Colonic mucosa (tissue), 4 donors: ENCODE measurements at places on chromosomes 2 and 18.

DNA sequence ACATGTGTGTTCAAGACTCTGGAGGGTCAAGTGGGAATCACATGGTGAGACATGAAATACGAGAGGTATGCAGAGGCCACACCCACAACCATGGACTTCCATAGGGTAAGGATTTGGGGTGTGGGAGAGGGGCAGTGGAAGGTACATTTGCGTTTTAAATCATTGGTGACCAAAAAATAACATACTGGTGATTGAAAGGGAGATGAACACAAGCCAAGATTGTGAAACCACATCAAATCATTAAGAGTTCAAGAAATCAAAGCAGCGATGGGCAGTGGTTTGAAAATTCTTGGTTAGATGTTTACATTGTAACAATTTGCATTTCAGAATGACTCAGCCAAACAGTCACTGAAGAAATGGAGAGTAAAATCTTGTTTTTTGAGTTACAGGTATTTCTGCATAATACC is 1.9 kb upstream of the CABYR start:
- DNase-seq = no peak
- H3K27ac ChIP-seq = no peak overlapping the region
- H3K27me3 ChIP-seq = no peaks in the 10 kb centered on the region
- H3K4me1 ChIP-seq = no peaks in the 10 kb centered on the region

- H3K27ac ChIP-seq = no peak overlapping the region
- no peaks in the 10 kb centered on the region for H3K36me3 ChIP-seq
- H3K4me3 ChIP-seq = no peak overlapping the region
- DNase-seq = no peak
- H3K27me3 ChIP-seq = no peaks in the 10 kb centered on the region
Observed at GRCh38 chr18:13267431-13267873, 48.9 kb downstream of the LDLRAD4 start.

DNA sequence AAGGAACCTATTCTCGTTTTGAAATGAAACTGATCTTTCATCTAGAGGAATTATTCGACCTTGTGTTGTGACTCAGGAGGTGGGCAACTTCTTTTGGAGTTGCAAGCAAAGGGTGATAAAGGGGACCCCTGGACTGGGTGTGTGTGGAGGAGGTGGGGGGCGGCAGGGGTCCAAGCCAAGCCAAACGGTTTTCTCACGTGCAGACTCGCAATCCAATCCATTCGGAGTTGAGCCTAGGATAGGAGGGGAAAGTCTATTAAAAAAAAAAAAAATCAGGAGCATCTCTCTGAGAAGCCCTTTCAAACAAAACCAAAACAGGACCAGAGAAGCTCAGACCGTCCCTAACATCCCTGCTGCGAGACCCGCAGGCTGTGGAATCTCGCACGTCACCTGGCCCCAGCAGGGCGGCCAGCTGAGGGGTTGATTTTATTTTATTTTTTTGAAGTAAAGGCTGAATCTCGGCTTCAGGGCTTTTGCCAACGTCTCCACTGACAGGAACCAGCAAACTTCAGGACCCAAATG is 3.7 kb upstream of the ZEB2 start:
- peak overlapping the region; percentile 25 for H3K4me3 ChIP-seq
- no peaks in the 10 kb centered on the region for H3K4me1 ChIP-seq
- peak overlapping the region; percentile 47 for H3K27ac ChIP-seq
- H3K36me3 ChIP-seq = no peaks in the 10 kb centered on the region
- DNase-seq = no peak
- peaks cover 30% of the 10 kb centered on the region for H3K27me3 ChIP-seq

- no peaks in the 10 kb centered on the region for H3K4me1 ChIP-seq
- no peaks in the 10 kb centered on the region for H3K36me3 ChIP-seq
- H3K4me3 ChIP-seq = no peak overlapping the region
- H3K27me3 ChIP-seq = no peaks in the 10 kb centered on the region
- no peak overlapping the region for H3K27ac ChIP-seq
- no peak for DNase-seq
Observed at GRCh38 chr2:176544991-176545956, 276.0 kb downstream of the MTX2 start.

DNA sequence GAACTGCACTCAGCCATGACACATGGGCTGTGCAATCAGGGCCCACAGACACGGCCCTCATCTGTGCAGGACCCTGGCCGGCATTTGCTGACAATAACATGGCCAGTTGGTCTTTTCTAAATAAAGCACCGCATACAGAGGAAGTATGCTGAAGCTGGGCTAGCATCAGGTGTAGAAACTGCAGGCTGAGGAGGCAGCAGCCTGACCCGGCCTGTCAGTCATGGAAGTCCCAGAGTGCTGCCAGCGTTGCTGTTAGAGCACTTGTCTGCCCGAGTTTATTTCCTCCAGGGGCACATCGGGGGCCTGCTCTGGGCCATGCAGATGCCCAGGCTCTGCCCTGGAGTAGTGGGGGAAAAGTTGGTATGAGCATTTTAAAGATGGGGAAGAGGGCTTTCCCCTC is 4.1 kb upstream of the PTPN18 start:
- H3K4me1 ChIP-seq = peaks cover 10% of the 10 kb centered on the region
- H3K27me3 ChIP-seq = no peaks in the 10 kb centered on the region
- no peak overlapping the region for H3K27ac ChIP-seq
- H3K36me3 ChIP-seq = no peaks in the 10 kb centered on the region
- no peak for DNase-seq

GRCh38 chr18:13604786-13605185 is 121.6 kb downstream of the FAM210A start:
- no peak overlapping the region for H3K27ac ChIP-seq
- no peaks in the 10 kb centered on the region for H3K4me1 ChIP-seq
- H3K27me3 ChIP-seq = no peaks in the 10 kb centered on the region
- no peak for DNase-seq

- H3K27ac ChIP-seq = no peak overlapping the region
- no peaks in the 10 kb centered on the region for H3K27me3 ChIP-seq
- no peaks in the 10 kb centered on the region for H3K4me1 ChIP-seq
Observed at GRCh38 chr2:17709897-17710296, 43.7 kb downstream of the SMC6 start.

- no peak for DNase-seq
- no peak overlapping the region for H3K4me3 ChIP-seq
- H3K27ac ChIP-seq = no peak overlapping the region
Observed at GRCh38 chr2:178448968-178449661, 1.9 kb downstream of the PRKRA start.

- no peak overlapping the region for H3K27ac ChIP-seq
- no peak for DNase-seq
- H3K4me3 ChIP-seq = no peak overlapping the region
Observed at GRCh38 chr18:50038448-50038847, 156.5 kb downstream of the MYO5B start.

DNA sequence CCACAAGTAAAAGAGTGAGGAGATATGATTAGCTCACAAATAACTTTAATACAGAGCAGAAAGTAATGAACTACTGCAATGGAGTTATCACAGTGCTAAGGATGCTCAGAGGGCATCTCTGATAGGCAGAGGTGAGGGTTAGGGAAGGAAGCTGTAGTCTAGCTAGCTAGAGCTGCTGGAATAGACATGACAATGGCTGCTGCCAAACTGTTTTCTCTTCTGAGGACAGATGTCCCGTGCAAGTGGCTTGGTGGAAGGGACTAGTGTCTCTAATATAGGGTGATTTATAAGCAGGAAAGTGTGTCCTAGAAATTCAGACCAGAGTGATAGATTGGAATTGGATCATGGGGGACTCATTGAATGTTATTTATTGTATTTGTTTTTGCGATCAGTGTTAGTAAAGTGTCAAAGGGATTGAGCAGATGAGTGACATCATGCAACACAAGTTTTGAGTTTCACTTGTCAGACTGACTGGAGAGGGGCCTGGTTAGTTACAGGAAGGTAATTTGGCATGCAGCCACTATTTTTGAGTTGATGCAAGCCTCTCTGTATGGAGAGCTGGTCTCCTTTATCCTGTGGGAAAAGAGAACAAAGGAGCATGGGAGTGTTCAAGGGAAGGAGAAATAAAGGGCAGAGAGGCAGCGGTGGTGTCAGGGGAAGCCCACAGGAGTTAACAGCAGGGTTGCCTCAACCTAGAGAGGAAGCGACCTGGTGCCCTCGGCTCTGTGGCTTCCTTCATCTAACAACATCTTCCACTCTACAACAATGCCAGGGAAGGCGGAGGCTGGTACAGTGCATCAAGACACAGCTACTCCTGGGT is 1.9 kb downstream of the CTLA4 start:
- H3K27me3 ChIP-seq = no peaks in the 10 kb centered on the region
- H3K27ac ChIP-seq = no peak overlapping the region
- H3K4me1 ChIP-seq = no peaks in the 10 kb centered on the region
- H3K36me3 ChIP-seq = no peaks in the 10 kb centered on the region
- no peak for DNase-seq

DNA sequence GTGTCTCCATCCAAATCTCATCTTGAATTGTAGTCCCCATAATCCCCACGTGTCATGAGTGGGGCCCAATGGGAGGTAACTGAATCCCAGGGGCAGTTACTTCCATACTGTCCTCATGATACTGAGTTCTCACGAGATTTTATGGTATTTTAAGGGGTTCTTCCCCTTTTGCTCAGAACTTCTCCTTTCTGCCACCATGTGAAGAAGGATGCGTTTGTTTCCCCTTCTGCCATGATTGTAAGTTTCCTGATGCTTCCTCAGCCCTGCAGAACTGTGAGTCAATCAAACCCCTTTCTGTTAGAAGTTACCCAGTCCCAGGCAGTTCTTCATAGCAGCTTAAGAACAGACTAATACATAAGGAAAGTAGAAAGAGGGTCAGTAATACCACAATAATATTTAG is 480.4 kb downstream of the KCNJ3 start:
- no peak for DNase-seq
- H3K4me1 ChIP-seq = no peaks in the 10 kb centered on the region
- H3K27ac ChIP-seq = no peak overlapping the region
- H3K4me3 ChIP-seq = no peak overlapping the region
- H3K27me3 ChIP-seq = no peaks in the 10 kb centered on the region
- no peaks in the 10 kb centered on the region for H3K36me3 ChIP-seq

DNA sequence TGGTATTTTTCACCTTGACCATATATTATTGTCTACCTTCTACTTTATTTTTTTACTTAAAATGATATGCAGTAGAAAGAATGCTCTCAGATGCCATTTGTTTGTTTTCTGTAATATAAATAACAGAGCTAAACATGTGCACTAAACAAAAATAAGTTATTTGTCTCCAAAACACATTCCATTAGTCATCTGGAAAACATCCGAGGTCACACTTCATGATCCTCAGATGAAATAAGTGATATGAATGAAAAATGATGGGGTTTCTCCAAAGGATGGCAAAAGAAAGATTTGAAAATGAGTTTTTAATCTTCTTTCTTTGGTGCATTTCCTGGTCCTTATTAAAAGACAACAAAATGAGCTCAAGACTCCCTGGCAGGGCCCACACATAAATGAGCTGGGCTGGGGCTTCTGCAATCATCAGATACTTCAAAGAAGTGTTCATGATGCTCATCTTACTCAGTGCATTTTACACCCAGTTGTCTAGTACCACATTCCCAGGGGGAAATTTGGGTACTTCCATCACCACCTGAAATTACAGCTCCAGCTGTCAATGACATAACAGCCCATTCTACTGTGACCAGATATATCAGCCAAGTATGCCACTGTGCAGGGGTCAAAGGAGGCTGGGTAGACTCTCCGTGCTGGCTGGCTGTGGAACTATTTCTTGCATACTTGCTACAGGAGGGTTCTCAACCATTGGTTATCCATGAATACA is 283.5 kb downstream of the PID1 start:
- DNase-seq = no peak
- H3K27me3 ChIP-seq = no peaks in the 10 kb centered on the region
- H3K4me1 ChIP-seq = no peaks in the 10 kb centered on the region
- H3K36me3 ChIP-seq = no peaks in the 10 kb centered on the region

DNA sequence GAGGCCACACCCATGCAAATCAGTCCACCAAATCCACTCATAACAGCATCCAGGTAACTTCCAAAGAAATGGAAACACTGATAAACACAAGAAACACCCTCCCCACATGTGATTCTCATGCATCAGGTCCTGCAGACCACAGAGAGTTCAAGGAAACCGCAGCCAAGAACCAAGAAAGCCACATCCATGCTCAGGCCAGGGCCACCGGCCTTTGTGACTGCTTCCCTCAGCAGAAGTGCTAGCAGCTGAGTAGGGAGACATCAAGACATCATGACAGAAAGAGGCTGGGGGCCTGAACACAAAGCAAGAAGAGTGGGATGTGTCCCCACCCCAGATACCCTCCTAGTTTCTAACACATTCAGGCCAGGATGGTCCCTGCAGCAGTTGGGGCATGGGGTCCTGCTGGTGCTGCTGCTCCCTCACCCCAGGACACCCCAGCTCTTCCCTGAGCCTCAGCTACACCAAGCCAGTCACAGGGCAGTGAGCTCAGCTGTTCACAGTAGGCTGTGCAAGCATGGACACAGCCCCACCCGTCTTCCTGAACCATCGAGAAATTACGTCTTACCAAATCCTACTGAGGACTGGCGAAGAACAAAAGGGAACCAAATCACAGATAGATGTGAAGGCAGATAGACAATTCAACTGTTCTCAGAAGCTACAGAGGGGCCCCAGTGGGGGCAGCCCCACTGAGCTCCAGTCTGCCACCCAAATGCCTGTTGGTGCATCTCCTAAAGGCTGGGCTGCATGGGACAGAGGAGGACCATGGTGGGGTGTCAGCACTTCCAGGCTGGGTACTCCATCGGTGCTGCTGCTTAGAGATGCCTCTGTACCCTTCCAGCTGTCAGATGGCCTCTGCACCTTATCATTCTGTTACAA is 60.9 kb downstream of the HDAC4 start:
- H3K4me1 ChIP-seq = no peaks in the 10 kb centered on the region
- H3K27me3 ChIP-seq = no peaks in the 10 kb centered on the region
- H3K36me3 ChIP-seq = no peaks in the 10 kb centered on the region
- H3K4me3 ChIP-seq = no peak overlapping the region
- peak; percentile 15 for DNase-seq

DNA sequence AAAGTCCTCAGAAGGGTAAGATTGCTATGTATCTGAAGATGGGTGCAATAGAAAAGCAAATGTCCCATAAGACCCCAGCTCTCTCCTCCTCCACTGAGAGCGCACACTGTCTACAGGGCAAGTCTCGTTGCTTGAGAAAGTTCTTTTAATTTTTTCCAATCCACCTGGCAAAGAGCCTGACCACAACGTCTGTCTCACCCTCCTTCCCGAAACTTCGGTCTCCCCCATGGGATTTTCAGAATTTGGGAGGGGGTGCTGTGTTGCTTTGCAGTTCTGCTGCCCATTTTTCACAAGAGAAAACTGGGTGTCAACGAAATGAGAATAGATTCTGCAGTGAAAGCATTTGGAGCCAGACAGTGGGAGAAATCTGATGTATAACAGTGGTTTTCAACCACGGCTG is 40.4 kb downstream of the SERTAD2 start:
- DNase-seq = no peak
- H3K27me3 ChIP-seq = no peaks in the 10 kb centered on the region
- H3K27ac ChIP-seq = no peak overlapping the region
- no peaks in the 10 kb centered on the region for H3K36me3 ChIP-seq

- peaks cover 34% of the 10 kb centered on the region for H3K4me1 ChIP-seq
- peak; percentile 71 for DNase-seq
- no peaks in the 10 kb centered on the region for H3K36me3 ChIP-seq
- H3K4me3 ChIP-seq = no peak overlapping the region
- H3K27me3 ChIP-seq = no peaks in the 10 kb centered on the region
Observed at GRCh38 chr2:10124538-10125045, 2.1 kb downstream of the RRM2 start.
